Endothelial cell of umbilical vein (primary cell): ENCODE measurements at places on chromosomes 4 and X. TPM values are rescaled to one million over a fixed set of nuclear protein-coding genes. Genes with fewer than 3 reads are reported as not detected.
A peak's percentile ranks its signal among the peaks of the same experiment; 100 is the strongest.

The SPACA5 gene
- not detected in 2 replicates for polyA plus RNA-seq

The C4orf50 gene
- polyA plus RNA-seq: not detected in 2 replicates

The DDX53 gene
- not detected in 2 replicates for polyA plus RNA-seq

The TCEAL2 gene
- polyA plus RNA-seq: not detected in 2 replicates

The MAGIX gene
- 0.88 and 0.94 TPM in 2 replicates for polyA plus RNA-seq

The ENOX2 gene
- 4.6 and 5.5 TPM in 2 replicates for polyA plus RNA-seq

The TNIP2 gene
- 37.7 and 40.4 TPM in 2 replicates for polyA plus RNA-seq

The CYBB gene
- not detected in 2 replicates for polyA plus RNA-seq

The FREM3 gene
- 0.08 and 0.10 TPM in 2 replicates for polyA plus RNA-seq

GRCh38 chrX:48472851-48473703 is 2.9 kb upstream of the FTSJ1 start:
- DNase-seq: no peak
- peaks cover 6% of the 10 kb centered on the region for H3K4me1 ChIP-seq
- no peak overlapping the region for H3K4me3 ChIP-seq
- no peaks in the 10 kb centered on the region for H3K36me3 ChIP-seq
- H3K27ac ChIP-seq: no peak overlapping the region
- H3K27me3 ChIP-seq: peaks cover 2% of the 10 kb centered on the region

DNA sequence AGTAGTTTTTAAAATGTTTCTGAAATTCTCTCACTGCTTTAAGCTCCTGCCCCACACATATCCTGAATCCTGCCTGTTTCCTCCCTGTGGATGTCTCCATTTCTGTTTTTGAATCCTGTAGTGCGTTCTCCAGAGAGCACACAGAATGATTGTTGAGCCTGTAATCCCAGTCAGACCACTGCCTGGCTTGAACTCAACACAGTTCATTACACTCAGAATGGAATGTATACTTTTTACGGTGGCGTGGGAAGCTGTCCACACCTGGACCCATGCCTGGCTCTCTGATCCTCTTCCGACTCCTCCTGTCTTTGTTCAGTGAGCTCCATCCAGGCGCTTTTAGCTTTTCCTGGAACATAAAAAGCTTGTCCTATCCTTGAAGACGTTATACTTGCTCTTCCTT is 1217.0 kb upstream of the PRKX start:
- H3K36me3 ChIP-seq: no peaks in the 10 kb centered on the region
- no peak overlapping the region for H3K4me3 ChIP-seq
- no peak overlapping the region for H3K27ac ChIP-seq
- H3K27me3 ChIP-seq: no peaks in the 10 kb centered on the region
- H3K4me1 ChIP-seq: no peaks in the 10 kb centered on the region

DNA sequence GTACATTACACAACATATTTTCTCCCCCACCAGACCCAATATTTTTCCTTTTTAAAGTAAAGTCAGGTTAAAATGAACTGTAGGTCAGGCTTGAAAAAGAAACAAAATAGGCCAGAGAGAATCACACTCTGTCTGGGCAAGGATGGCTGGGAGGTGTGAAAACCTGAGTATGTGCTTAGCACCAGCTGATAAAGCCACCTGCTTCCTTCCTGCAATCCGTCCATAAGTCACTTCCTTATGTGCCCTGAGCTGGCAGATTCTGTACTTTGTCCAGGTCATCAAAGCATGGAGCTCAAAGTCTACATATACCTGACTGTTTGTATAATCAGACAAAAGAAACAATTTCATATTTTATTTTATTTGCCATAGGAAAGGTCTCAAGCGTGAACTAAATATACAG is 37.7 kb downstream of the ANTXR2 start:
- no peaks in the 10 kb centered on the region for H3K36me3 ChIP-seq
- H3K4me3 ChIP-seq: no peak overlapping the region
- H3K4me1 ChIP-seq: peaks cover 38% of the 10 kb centered on the region

DNA sequence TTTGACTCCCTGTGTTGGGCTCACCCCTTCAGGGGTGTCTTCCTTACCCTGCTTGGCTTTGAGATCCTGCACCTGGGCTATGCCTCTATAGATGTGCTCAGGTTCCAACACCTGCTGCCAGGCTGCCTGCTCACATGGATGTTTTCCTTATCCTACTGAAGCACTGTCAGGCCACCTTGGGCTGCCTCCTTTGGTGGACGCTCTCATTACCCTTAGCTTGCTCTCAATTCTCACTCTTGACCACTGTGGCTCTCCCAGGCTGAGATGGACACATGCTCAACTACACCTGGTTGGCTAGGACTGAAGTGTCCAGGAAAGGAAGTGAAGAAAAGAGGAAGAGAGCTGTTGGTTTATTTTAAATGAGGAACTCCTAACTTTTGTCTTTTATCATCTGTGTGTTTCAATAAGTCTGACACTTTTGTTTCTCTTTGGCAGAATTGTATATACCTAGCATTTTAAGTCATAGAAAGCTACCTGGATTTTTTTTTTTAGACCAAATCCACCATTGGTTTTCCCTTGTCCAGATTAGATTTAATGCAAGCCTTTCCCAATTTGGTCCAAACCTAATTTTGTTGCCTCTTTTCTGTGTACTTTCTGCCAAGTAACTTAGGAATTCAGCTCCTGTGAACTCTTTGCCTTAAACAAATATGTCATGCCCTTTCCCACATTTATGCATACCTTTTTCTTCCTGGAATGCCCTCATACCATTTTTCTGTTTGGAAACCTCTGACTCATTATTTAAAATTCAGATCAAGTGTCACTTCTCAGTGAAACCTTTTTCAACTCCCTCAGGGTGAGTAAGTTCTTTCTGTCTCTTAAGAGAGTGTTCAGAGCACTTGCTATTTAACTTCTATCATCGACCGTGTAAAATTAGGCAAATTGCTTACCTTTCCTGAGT is 175.8 kb downstream of the GC start:
- H3K27me3 ChIP-seq: no peaks in the 10 kb centered on the region
- no peaks in the 10 kb centered on the region for H3K4me1 ChIP-seq
- H3K36me3 ChIP-seq: no peaks in the 10 kb centered on the region
- no peak for DNase-seq

- H3K27ac ChIP-seq: no peak overlapping the region
- no peaks in the 10 kb centered on the region for H3K27me3 ChIP-seq
- no peak overlapping the region for H3K4me3 ChIP-seq
- no peak for DNase-seq
Observed at GRCh38 chr4:3414421-3415279, 27.1 kb upstream of the HGFAC start.

DNA sequence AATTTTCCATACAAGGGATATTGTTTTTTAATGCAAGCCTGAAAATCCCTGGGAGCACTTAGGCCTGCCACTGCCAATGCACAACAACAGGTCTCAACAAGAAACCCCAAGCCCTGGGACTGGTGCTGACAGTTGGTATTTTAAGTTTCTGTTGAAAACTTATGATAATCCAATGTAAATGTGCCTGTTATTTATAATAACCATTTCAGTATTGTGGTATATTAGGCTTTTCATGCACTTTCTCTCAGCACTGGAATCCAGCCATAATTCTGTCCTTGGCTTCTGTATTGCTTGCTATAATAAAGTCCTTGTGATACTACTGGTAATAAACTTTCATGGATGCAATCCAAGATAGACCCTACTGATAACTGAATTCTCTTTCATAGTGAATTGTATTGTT is 218.9 kb downstream of the PCDH7 start:
- no peaks in the 10 kb centered on the region for H3K36me3 ChIP-seq
- DNase-seq: peak; percentile 60
- no peaks in the 10 kb centered on the region for H3K4me1 ChIP-seq
- no peak overlapping the region for H3K27ac ChIP-seq

DNA sequence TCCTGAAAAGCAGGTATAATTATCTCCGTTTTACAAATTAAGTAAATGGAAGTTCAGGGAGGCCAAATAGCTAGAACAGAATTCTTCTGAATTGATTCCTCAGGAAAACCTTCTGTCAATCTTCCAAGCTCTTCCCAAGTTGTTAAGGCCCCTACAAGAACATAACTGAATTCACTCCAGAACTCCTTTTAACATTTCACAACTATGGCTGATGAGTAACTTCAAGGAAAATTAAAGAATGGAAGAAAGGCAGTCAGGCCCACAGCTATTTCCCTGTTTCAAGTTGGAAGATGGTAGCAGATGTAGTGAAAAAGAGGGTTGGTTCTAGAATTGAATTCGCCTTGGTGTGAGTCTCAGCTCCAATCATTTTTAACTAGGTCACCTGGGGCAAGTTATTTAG is 15.9 kb downstream of the SETD7 start:
- no peak for DNase-seq
- H3K27ac ChIP-seq: no peak overlapping the region
- H3K27me3 ChIP-seq: no peaks in the 10 kb centered on the region
- peaks cover 5% of the 10 kb centered on the region for H3K36me3 ChIP-seq

DNA sequence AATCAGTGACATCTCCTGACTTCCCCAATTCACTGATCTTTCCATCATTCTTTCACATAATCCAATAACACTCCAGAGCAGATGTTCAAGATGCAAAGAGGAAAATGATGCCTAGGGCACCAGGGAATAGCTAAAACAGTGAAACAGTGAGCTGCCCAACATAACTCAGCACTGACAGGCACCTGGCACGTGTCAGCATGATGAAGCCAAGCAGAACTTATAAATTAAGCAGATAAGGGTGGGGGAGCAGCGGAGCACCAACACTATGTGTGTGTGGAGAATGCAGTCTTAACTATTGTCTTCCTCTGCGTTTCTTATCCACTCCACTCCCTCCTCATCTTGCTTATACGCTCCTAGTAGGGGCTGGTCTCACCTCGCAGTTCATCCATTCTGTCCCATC is 89.4 kb downstream of the AMMECR1 start:
- peaks cover 2% of the 10 kb centered on the region for H3K4me1 ChIP-seq
- no peaks in the 10 kb centered on the region for H3K27me3 ChIP-seq
- no peak overlapping the region for H3K27ac ChIP-seq
- H3K4me3 ChIP-seq: no peak overlapping the region

DNA sequence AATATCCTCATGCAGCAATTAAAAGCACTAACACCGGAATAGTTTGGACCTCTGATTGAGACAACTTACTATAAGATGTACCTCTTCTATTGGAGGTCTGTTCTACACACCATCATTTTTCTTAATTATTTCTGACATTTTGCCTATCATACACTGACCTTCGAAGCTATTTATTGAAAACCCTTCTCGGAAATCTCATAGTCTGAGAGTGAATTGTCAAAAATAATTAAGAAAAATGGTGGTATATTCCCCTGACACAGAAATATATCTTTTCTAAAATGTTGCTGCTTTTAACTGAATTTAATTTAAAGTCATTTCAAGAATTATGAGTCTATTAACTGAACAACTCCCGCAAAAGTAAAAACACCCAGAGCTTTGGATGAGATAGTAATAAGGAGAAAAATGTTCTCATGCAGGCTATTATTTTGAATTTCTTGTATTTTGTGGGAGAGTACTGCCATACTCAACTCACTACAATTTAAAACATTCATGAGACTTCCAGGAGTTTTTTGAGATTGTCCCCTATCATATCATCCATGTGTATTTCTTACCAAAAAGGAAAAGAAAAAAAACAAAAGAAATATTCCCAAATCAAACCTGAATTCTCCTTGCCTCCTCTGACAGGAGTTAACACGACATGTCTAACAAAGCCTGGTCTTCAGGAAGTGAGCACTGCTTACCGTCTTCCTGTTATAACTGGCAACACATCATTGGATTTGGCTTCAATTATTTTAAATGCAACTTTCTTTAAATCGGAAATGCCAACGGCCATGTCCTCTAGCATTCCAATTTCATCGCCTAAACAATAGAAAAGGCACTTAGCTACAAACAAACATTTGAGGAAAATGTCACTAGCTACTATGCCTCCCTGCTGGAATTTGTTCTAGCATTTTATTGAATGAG is 485.3 kb downstream of the IL15 start:
- no peak overlapping the region for H3K4me3 ChIP-seq
- DNase-seq: peak; percentile 92
- H3K4me1 ChIP-seq: peaks cover 30% of the 10 kb centered on the region
- H3K36me3 ChIP-seq: no peaks in the 10 kb centered on the region

DNA sequence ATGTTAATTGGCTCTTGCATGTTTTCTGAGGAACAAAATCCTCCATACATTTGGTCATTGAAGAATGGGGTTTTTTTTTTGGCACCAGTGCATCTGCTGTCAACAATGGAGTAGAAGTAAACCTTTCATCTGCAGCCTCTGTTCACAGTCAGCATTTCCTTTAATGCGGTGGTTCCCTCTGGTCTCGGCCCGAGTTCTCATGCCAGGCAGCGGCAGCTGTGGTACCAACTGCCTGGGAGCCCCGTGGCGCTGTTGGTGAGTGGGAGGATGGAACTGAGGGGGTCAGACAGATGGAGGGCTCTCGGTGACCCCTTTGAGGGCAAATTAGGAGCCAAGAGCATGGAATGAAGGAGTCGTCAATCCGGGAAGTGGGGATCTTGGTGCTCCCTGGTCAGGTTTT is 114.7 kb downstream of the AFF1 start:
- no peaks in the 10 kb centered on the region for H3K27me3 ChIP-seq
- H3K4me1 ChIP-seq: peaks cover 36% of the 10 kb centered on the region
- no peak overlapping the region for H3K4me3 ChIP-seq
- peaks cover 6% of the 10 kb centered on the region for H3K36me3 ChIP-seq
- DNase-seq: peak; percentile 32

- peaks cover 5% of the 10 kb centered on the region for H3K4me1 ChIP-seq
- peak overlapping the region; percentile 62 for H3K27ac ChIP-seq
- H3K27me3 ChIP-seq: peaks cover 6% of the 10 kb centered on the region
- peaks cover 2% of the 10 kb centered on the region for H3K36me3 ChIP-seq
- peak overlapping the region; percentile 83 for H3K4me3 ChIP-seq
Observed at GRCh38 chrX:119236623-119237561, 807 bp downstream of the PGRMC1 start.

GRCh38 chr4:122163301-122163700 is 11.2 kb downstream of the BLTP1 start:
- DNase-seq: no peak
- H3K36me3 ChIP-seq: peaks cover 2% of the 10 kb centered on the region
- no peak overlapping the region for H3K27ac ChIP-seq
- H3K27me3 ChIP-seq: no peaks in the 10 kb centered on the region
- H3K4me3 ChIP-seq: no peak overlapping the region
- no peaks in the 10 kb centered on the region for H3K4me1 ChIP-seq

GRCh38 chr4:163505374-163505773 is 10.9 kb downstream of the TMA16 start:
- no peak for DNase-seq
- H3K4me3 ChIP-seq: no peak overlapping the region
- peaks cover 4% of the 10 kb centered on the region for H3K36me3 ChIP-seq
- no peaks in the 10 kb centered on the region for H3K4me1 ChIP-seq

GRCh38 chr4:164731827-164732474 is 22.0 kb upstream of the SMIM31 start:
- H3K27me3 ChIP-seq: no peaks in the 10 kb centered on the region
- no peaks in the 10 kb centered on the region for H3K4me1 ChIP-seq
- no peak overlapping the region for H3K4me3 ChIP-seq
- H3K27ac ChIP-seq: no peak overlapping the region

- no peaks in the 10 kb centered on the region for H3K36me3 ChIP-seq
- H3K27ac ChIP-seq: no peak overlapping the region
- H3K4me3 ChIP-seq: no peak overlapping the region
- H3K27me3 ChIP-seq: no peaks in the 10 kb centered on the region
- no peak for DNase-seq
Observed at GRCh38 chr4:103429283-103429682, 231.1 kb upstream of the CENPE start.

DNA sequence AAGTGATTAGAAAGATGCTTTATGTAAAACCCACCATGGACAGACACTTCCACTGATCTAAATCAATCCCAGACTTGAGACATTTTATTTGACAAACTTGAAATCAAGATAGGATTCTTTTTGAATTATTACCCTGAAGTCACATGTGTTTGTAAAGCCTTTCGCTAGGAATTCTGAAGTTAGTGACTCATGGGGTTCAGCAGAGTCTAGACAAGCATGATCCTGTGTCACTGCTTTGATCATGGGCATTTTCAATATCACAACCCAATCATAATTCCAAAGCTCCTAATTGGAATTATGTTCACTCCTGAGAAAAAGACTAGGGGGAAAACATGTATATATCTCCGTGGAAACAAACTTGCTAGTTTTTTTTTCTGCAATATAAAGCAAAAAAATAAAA is 67.5 kb upstream of the BMP3 start:
- no peaks in the 10 kb centered on the region for H3K36me3 ChIP-seq
- H3K4me3 ChIP-seq: no peak overlapping the region
- no peak for DNase-seq
- H3K27me3 ChIP-seq: no peaks in the 10 kb centered on the region
- H3K27ac ChIP-seq: no peak overlapping the region
